Left lobe of liver (tissue), 2 donors: ENCODE measurements at places on chromosomes 4 and X. TPM values are rescaled to one million over a fixed set of nuclear protein-coding genes. Genes with fewer than 3 reads are reported as not detected.

GRCh38 chrX:44770121-44770520, 73.7 kb upstream of the DUSP21 start:
- no peak for DNase-seq

DNA sequence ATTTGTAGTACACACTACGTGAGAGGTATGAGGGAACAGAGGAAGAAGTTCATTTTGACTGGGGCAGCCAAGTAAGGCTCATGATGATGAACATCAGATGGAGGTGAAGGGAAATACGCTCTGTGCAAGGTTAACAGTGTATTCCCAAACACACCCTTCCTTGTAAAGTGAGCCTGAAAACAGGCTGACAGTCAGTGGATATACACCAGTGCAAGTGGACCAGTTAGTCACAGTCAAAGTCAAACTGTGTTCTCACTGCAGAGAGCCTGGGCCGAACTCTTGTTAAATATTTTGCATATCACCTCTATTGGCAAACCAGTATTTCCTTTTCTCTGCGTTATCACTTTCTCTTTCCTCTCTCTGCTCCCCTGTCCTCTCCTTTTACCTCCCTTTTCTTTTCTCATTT, 23.4 kb upstream of the RHOH start:
- DNase-seq: no peak

DNA sequence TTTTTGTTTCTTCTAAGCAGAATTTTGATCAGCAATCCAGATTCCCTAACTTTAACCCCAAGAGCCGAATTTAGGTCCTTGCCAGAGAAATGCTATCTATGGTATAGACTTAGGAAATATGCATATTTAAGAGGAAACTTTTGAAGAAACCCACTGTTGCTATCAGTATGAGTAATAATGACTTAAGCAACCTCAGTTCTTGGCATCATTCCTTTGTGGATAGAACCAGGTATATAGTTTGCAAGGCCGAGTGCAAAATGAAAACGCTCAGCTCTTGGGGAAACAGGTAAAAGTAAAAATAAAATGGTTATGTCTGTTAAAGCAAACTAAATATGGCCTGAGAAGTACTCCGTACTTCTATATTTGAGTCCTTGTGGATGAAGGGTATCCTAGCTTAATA, 78.1 kb downstream of the ARSF start:
- no peak for DNase-seq

The MID2 gene
- 4.8 TPM for total RNA-seq

The NLGN4X gene
- total RNA-seq: 1.5 TPM

The HELT gene
- not detected for total RNA-seq

The TLR10 gene
- 0.08 TPM for total RNA-seq

The SAGE1 gene
- total RNA-seq: not detected
